ENCODE measurements at places on chromosomes 2 and 18.

DNA sequence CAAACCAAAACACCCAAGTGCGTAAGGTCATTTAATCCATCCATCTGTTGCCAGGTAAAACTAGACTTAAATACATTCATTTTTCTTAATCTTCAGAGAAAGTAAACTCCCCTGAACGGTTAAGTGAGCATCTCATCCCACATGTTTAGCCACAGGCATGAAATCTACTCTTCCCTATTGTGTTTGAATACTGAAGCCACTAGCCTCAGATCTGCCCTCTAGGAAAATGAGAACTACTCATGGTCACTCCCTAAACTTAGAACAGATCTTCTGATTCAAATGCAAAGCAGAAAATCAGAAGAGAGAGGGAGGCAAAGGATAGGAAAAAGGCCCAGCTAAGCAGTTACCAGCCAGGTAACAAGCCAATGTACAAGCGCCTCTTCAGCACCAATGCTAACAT lies 7.1 kb downstream of the TMEM247 start:
- DNase-seq = no peak

GRCh38 chr2:126444512-126444911 lies 211.4 kb upstream of the GYPC start:
- no peak for DNase-seq

- DNase-seq = no peak
These were observed 30.1 kb downstream of the MOCOS start for GRCh38 chr18:36217348-36217747.

GRCh38 chr2:15142069-15142689 lies 419.0 kb downstream of the NBAS start:
- peak; percentile 50 for DNase-seq

GRCh38 chr2:55371376-55371775 lies 48.3 kb downstream of the CCDC88A start:
- DNase-seq = no peak

GRCh38 chr2:235859651-235860050 lies 308.5 kb downstream of the GBX2 start:
- DNase-seq = no peak

DNA sequence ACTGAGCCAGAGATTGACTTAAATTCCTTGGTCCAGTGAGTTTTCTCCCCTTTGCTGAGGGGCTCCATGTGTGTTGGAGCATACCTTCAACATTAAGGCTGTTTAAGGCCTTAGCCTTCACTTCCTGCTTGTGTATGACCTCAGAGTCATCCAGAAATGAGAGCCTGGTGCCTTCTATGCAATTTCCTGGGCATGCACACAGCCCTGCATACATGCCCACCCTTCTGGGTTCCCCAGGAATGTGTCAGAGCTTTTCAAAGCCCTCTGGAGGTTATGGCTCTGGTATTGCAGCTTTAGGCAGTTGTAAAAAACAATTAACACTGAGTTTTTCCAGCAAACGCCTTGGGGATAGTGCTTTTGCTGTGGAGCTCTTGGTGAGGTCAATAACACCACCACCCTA lies 16.7 kb downstream of the IL1R1 start:
- no peak for DNase-seq

- DNase-seq = no peak
These were observed 429.4 kb upstream of the TRIB2 start for GRCh38 chr2:12287220-12287751.

DNA sequence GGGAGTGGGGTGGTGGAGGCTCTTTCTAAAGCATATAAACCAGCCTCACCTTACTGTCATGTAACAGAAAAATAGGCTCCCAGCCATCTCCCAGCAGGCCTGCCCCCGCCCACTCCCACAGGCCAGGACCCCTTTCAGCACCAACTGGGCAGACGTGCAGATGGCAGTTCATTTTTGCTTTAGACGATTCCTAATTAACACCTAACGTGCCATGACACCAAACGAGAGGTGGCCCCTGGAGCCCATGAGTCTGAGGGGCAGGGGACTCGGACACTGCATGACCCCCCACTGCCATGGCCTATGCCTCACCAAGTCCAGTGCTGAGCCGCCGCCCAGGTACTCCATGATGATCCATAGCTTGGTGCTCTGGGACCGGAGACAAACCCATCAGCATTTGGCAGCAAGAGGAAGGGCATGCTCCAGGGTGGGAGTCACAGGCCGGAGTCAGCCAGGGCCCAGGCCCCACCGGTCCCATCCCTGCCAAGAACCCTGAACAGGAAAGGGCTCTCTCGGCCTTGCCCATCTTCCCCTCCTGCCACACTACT lies 7.9 kb downstream of the STK25 start:
- DNase-seq = no peak

DNA sequence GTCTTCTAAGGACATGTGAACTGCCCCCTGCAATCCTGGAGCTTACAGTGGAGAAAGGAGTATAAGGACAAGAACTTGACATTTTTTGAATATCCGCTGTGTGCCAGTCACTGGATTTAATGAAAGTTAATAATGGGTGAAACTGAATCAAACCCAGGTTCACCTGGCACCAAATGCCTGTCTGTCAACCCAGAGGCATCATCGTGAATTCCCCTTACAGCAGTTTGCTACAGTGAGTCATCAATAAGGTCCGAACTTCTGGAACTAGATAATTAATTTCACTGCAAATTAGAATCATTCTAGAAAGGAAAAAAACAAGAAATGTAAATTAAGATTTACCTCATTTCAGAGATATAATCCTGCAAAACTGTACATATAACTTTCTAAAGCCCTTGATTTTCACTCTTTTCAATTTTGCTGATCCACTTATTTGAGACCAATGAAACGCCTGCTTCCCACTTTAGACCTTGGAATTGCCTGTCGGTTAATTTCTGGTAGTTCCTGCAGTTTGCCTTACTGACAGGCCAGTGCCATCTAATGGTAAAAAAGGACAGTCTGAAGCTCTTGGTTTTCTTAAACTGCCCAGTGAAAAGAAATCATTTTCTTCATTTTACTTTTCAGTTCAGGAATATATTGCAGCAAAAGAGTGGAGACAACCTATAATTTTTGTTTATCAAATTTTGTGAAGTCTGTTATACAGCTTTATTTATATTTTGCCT lies 8.2 kb downstream of the DSG2 start:
- DNase-seq = no peak

DNA sequence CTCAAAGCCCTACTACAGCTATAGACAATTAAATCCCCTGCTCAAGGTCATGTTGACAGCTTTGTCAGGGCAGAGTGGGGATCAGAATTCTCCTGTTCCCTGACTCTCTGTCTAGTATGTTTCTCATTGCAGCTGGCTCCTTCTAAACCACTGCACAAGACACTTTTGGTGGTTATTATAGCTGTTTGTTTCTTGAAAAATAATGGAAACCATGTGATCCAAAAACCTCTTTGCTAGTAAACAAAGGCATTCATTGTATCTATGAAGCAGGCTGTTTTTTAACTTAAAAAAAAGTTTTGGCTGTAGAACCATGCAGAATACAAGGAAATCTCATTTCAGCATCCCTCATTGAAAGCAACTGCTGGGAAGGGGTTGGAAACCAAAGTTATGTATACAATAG lies 352.5 kb upstream of the EPHA4 start:
- DNase-seq = no peak

DNA sequence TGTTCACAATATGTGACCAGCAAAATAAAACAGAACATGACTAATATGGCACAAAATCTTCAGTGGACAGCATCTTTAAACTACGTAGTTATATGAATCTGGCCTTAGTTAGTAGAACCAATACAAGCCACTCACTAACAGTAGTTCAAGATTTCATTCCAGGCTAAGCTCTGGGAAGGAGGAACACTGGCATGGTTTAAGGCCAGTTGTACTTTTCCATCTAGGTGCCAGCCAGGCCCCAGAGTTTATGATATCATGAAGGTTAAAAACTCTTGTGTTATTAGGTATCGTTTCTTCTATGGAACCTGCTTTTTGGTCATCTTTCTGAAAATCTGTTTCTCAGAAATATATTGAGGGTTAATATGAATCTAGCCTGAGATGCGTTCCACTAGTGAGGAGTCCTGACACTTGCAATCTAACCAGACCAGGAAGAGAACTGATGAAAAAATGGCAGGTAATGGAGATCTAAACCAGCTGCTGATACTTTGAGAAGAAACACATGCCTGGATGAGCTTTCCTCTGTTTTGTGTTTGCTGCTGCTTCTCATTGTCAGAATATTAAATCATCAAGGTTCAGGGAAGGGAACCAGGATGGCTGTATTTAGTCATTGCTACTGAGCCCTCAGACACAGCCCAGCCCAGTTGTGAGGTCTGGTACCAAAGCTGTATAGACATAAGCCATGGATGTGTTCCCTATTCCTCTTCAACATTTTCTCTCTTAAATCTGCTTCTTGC lies 182.8 kb upstream of the SETBP1 start:
- no peak for DNase-seq

DNA sequence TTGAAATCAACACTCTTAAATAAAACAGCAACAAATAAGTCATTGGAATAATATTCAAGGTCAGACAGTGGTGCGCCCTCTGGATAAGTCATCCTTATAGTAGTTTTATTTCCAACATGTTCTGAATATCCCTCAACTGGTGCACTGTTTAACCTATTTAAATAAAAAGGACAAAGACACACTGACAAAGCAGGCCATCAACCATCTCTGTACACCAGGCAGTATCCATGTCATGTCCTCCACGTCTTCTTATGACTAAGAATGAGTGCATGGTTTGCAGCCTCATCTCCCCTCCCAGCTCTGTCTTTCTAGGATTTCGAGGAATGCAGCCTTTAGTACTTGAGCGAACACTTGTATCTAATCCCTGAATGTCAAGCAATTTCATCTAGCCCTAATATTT lies 42.4 kb downstream of the ST3GAL5 start:
- DNase-seq = no peak

- no peak for DNase-seq
These were observed 3.6 kb upstream of the LCT start for GRCh38 chr2:135840601-135841000.

DNA sequence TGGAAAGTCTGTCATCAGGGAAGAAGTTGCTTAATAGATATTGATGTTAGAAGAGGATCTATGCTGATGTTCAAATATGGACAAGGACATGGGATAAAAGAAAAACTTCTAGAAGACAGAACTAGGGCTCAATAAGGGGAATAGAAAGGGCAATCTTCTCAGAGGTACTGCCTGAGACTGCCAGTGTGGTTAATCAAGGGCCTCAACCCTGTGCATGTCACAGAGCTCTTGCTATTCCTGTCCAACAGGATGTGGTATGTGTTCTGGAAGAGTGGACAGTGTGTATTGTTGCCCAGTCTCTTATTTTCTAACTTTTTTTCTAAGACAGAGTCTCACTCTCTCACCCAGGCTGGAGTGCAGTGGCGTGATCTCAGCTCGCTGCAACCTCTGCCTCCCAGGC lies 27.8 kb upstream of the RNF125 start:
- no peak for DNase-seq

GRCh38 chr2:24731040-24731439 lies 62.2 kb downstream of the PTRHD1 start:
- DNase-seq = no peak

DNA sequence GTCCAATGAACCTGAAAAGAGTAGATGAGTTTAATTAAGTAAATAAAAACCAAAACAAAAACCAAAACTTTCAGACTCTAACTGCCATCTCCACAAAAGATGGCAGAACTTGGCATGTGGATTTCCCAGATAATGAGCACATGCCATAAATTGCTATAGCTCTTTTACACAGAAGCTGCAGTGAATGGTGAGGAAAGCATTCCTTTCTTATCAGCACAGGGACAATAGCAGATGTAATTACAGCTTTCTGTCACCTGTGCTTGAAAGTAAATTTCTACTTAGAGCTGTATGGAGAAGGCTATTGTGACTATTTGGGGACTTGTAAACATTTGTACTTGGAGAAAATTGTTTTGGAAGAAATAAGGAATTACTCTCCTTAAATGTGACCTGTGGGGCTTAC lies 378.4 kb downstream of the RPRM start:
- no peak for DNase-seq

DNA sequence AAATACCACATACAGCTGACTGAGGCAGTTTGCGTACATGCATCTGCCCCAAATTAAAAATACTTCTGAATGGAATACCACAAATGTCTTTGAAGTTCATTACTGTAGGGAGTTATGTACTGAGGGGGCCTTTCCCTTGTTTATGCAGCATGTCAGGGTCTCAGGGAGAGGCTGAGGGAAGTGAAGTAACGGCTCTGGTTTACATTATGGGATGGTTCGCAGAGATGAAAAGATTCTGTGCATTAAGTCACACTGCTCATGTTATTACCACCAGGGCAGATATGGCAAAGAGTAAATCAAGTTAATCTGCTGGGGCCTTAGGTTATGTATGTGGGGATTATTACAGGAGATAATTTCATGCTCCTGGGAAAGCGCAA lies 385.9 kb upstream of the RND3 start:
- no peak for DNase-seq

DNA sequence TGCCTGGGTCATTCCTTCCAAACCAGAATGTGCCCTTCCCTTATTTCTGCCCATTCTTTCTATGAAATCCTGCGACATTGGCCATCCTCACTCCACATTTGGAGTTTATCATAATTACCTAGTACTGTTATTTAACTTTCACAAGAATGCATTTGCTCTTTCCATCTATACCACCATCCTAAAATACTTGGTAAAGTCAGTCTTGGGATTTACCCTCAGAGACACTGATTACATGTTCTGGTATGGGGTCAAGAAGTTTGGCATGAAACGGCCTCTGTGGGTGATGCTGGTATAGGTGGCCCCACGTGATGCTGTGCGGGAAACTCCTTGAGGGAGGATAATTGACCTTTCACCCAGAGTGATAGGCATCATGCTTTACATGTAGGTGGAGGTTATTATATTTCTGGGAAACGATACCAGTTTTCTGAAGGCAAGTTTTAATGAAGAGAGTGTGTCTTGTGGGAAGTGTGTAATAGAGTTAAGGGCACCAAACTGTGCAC lies 123.5 kb downstream of the FMNL2 start:
- no peak for DNase-seq

GRCh38 chr2:233197022-233197421 lies 54.5 kb upstream of the ATG16L1 start:
- no peak for DNase-seq

All from activated T-helper 9 cell treated with anti-CD3 and anti-CD28 coated beads, Interleukin-2, amount 50 U/mL, for 16 hours (primary cell).